ENCODE measurements at places on chromosomes 6 and 20.

- no peak for DNase-seq
Observed at GRCh38 chr20:35434085-35435005, 3.7 kb downstream of the GDF5 start.

- no peak for DNase-seq
Observed at GRCh38 chr6:88596801-88597200, 366.6 kb downstream of the RNGTT start.

DNA sequence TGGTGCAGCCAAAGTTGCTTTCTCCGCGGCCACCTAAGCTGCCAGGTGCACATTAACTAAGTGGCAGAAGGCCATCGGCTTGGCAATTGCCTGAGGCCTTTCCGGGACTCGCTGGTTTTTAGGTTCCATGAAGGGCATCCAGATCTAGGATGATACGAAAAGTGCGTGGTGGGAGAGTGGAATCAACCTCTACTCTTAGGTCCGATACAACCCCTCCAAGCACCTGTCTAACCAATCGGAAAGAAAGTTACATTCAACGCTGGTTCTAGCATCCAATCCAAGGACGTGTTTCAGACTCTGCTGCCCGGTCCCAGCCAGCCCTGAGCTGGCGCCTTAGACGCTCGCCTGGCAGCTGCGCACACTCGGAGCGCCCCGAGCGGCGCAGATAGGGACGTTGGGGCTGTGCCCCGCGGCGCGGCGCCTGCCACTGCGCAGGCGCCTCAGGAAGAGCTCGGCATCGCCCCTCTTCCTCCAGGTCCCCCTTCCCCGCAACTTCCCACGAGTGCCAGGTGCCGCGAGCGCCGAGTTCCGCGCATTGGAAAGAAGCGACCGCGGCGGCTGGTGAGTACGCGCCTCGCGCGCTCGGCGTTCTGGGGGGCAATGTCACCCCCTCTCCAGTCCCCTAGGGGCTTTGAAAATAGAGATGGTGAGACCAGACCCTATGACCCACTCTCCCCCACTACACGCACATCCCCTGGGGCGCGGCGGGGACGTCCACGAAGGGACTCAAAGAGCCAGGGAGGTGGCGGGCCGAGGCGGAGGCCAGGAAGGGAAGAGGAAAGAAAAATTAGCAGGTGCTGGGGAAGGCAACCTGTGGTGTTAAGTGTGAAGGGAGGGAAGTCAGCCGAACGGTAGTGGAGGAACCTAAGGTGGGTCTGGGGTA lies at the start of gene ENPP4:
TSS of gene ENPP4 (plus strand) at position 361 of the 883 bp plus-strand sequence. CDS start 9,595 bp downstream, outside the sequence.
- DNase-seq, result peak; percentile 99

GRCh38 chr6:43060034-43060754 lies 763 bp downstream of the KLC4 start:
- peak; percentile 41 for DNase-seq

DNA sequence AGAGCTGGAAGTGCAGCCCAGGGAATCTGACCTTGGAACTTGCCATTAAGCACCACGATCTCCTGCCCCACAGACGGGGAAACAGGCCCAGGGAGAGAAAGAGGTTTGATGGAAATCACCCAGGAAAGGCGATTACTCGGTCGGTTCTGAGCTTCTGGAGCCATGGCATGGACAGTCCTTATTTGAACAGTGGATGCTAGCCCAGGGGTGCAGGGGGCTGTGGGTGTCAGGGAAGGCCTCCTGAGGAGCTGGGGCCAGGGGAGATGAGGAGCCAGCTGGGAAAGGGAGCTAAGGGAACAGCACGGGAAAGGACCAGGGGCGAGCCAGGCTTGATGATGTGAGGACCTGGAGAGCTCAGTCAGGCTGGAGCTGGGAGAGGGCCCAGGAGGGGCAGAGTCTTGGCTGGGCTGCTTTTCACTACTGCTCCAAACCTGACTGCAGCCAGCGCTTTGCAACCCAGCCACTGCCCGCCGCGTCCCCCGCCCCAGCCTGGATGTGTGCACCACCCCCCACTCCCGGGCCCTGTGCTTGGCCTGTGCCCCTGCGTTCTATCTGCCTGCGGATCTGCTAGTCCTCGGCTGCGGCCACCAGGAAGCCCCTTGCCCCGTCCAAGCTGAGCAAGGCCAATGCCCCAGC lies 17.8 kb downstream of the SUN5 start:
- DNase-seq, result no peak

DNA sequence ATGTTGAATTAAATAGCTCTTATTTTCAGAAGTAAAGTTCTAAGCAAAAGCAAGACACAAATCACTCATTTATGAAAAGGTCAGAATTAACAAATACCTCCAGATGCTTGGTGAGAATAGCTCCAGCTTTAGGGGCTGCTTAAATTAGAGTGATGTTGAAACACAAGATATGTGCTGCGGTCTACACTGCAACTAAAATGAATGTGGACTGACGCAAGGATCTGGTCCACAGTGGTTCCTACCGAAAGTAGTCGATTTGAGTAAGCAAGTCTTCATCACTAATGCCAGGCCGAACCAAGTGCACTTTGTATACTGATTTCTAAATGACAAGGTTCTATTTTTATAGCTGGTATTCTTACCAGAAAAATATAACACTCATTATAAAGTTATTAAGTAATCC lies 96.3 kb downstream of the PRDM1 start:
- DNase-seq, result no peak

- peak; percentile 18 for DNase-seq
Observed at GRCh38 chr6:36839749-36840431, 646 bp upstream of the CPNE5 start.

Measured in DMS79 treated with DMSO at 0.1 percent for 48 hours (cell line).